ENCODE measurements at places on chromosomes 11 and 22. TPM values are rescaled to one million over a fixed set of nuclear protein-coding genes. Genes with fewer than 3 reads are reported as not detected.

The OR56A1 gene
- polyA plus RNA-seq: not detected

The ALG12 gene
- polyA plus RNA-seq: 23.8 TPM

The TRIM66 gene
- polyA plus RNA-seq: 11.5 TPM

The LMNTD2 gene
- polyA plus RNA-seq: 2.0 TPM

GRCh38 chr22:43442386-43443151 lies 30.8 kb downstream of the MPPED1 start:
- DNase-seq: no peak

Measured in left lung (tissue), 14 donors.